Stimulated activated CD8-positive, alpha-beta memory T cell treated with anti-CD3 and anti-CD28 coated beads, Interleukin-2, amount 100 ng/mL, for 48 hours (primary cell): ENCODE measurements at places on chromosomes 11 and 22.

DNA sequence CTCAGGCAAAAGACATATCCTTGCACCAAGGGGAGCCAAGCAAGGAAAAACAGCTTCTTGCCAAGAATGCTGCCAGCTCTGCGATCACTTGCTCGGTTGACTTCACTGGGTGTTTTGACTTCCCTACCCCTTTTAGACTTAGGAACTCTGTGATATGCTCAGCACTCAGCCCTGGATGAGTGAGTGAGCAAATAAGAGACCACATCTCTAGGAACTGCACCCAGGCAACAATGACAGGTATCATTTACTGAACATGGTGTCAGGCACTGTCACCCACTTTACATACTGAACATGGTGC is 3.7 kb upstream of the IRAG1 start:
- DNase-seq = no peak

DNA sequence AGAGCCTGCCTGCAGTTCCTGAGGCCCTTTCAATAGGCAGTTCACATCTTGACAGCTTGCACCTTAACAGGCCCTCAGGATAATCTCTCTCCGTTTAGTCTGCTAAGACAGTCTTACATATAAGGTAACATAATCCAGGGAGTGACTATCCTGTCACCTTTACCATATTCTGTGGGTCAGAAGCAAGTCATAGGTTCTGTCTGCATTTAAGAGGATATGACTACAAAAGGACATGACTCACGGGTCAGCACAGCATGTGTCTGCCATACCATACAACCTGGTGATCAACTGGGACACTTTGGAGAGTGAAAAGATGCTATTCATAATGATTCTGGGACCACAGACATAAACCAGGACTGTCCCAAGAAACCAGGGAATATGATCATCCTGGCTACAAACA is 611.1 kb downstream of the SOX6 start:
- no peak for DNase-seq

- no peak for DNase-seq
Observed at GRCh38 chr11:11788063-11788710, 53.6 kb upstream of the USP47 start.

GRCh38 chr11:27138716-27139115 is 98.1 kb downstream of the BBOX1 start:
- no peak for DNase-seq

DNA sequence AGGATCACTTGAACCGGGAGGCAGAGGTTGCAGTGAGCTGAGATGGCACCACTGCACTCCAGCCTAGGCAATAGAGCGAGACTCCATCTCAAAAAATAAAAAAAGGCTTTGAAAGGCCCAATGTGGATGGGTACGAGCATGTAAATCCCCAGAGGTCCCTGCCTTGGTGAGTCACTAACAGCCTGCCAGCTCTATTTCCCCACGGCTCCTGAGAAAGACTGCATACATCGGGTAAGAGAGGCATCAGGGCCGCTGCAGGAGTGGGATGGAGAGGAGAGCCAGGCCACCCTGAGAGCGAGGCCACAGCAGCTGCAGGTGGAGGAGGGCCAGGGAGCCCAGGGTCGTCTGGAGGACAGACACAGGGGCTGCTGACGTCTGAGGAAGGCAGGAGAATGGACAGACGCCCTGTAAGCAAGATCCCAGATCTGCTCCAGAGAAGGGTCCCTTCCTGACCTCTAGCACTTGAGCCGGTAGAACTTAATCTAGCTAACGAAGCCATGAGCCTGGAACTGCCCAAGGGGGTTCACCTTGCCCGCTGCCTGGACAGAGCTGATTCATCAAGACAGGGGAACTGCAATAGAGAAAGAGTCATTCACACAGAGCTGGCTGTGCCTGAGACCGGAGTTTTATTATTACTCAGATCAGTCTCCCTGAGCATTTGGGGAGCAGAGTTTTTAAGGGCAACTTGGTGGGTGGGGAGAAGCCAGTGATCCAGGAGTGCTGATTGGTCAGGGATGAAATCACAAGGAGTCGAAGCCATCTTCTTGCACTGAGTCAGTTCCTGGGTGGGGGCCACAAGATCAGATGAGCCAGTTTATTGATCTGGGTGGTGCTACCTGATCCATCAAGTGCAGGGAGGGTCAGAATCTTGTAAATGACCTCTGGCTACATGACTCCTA is 5.1 kb upstream of the KRTAP5-9 start:
- DNase-seq = no peak

DNA sequence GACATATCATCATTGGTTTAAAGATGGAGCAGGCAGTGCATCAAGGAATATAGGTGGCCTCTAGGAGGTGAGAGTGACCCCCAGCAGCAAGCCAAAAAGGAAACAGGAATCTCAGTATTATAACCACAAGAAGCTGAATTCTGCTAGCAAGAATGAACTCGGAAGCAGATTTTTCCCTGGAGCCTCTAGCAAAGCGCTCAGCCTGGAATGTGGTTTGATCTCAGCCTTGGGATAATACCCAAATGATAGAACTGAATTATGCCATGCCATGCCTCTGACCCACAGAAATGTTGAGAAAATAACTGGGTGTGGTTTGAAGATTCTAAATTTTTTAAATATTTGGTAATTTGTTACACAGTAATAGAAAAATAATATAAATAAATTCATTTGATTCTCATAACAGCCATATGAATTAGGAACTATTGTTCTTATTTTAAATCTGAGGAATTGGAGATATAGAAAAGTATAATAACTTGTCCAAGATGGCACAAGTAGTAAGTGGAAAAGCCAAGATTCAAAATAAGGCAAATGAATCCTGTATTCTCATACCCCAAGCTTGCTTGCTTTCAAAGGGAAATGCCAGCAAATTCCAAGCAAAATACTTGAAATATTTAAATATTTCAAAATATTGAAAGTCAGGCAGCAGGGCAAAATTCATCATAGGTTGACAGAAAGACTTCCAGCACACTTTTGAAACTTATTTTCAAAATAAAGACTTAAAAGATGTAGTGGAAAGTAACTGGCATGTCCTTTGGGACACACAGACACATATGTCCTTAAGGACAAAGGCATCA is 567.4 kb downstream of the KCNA4 start:
- no peak for DNase-seq

DNA sequence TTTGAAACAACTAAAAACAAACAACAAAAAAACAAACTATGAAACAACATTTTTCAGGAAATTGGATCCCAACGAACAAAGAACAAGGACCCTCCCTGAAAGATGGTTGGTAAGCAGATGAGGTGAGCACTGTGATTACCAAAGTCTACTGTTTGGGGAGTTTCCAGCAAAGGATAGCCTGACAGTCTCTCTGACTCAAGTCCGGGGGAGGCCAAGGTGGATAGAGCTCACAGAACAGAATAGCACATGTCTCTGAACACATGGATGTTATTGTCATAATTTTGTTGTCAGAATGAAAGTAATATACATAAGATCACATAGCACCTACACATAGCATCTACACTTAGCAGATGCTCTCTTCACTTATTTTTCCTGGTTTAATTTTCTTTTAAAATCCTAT is 501.3 kb upstream of the TENM4 start:
- no peak for DNase-seq

GRCh38 chr11:9277176-9277575 is 12.0 kb upstream of the DENND5A start:
- DNase-seq = no peak

- no peak for DNase-seq
Observed at GRCh38 chr11:64648551-64648950, 57.5 kb downstream of the SLC22A12 start.

DNA sequence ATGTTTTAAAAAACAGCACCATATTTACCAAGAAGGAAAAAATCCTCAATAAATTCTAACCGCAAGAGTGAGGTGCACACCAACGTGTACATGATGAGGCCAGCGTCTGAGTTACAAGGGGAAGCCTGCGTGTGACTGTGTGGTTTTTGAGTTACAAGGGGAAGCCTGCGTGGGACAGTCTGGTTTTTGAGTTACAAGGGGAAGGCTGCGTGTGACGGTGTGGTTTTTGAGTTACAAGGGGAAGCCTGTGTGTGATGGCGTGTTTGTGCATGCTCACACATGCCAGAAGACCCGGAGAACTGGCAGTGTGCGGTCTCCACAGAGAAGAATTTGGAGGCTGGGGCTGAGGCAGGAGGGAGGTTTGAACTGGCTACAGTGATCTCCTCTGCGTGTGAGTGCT is 1376.4 kb downstream of the TBC1D22A start:
- no peak for DNase-seq

DNA sequence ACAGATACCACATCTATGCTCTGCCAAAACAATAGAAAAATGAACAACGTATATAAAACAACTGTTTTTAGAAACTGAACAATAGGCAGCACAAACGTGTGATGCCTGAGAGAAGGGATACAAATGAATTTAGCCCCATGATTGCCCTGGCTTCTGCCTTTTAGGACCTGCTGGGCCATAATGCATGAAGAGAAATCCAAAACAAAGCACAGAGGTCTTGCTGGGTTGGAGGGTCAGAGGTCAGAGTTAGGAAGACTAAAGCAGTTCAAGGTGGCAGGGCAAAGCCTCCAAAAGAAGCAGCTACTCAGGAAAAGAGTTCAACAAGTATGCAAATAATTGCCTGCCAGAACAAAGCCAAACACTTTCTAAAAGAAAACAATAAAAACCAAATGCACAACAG is 138.5 kb downstream of the TTC28 start:
- DNase-seq = no peak

- DNase-seq = no peak
Observed at GRCh38 chr11:134668796-134669195, 256.8 kb upstream of the B3GAT1 start.

DNA sequence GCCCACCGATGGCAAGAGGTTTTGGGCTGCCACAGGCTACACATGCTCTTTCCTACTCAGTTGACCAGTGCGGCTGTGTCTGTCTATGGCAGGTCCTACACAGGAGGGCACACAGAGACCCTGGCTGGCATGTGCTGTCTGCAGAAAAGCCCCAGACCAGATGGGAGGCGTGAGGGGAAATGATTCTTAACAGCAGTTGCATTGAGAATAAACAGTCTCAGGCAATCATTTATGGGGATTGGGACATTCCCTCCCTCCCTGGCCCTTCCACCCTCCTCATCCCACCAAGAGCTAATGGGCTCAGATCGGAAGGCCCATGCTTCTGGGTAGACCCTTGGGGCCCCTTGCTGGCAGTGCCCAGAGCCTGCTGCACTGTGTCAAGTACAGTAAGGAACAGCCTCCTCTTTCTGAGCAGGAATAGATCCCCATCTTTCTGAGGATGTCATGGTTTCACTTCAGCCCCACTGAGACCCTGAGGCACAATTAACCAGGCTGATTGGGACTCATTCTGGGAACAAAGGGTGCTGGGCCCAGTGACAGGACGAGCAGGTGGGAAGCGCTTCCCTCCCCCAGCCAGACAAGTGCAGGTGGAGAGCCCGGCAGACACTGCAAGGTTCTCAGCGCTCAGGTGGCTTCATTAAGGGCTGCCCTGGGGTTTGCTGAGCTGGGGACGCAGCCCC is 28.3 kb downstream of the TSPAN18 start:
- DNase-seq = no peak

GRCh38 chr11:31877083-31877482 is 66.0 kb upstream of the PAX6 start:
- DNase-seq = no peak

GRCh38 chr11:11071486-11071885 is 213.6 kb upstream of the ZBED5 start:
- DNase-seq = no peak

- DNase-seq = no peak
Observed at GRCh38 chr22:24693379-24693778, 81.1 kb downstream of the PIWIL3 start.
